Stimulated activated CD4-positive, alpha-beta T cell treated with anti-CD3 and anti-CD28 coated beads, TNF-alpha, amount 100 ng/mL, for 24 hours (primary cell): ENCODE measurements at places on chromosomes 4 and X.

- DNase-seq = no peak
Observed at GRCh38 chr4:183783991-183784553, 121.0 kb upstream of the STOX2 start.

DNA sequence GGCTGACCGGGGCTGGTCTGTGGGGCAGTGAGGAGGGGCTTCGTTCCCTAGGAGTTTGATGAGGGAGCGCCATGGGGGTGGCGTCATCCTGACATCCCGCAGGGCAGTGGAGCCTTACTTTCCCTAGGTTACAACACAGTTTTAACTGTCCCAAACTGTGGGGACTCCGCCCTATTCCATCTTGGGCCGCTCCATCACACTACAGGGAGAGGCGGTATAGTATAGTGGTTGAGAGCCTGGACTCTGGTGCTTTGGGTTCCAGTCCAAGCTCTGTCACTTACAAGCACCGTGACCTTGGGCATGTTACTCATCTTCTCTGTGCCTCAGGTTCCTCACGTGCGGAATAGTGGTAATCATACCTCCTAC, 44.2 kb downstream of the ZNF185 start:
- no peak for DNase-seq

DNA sequence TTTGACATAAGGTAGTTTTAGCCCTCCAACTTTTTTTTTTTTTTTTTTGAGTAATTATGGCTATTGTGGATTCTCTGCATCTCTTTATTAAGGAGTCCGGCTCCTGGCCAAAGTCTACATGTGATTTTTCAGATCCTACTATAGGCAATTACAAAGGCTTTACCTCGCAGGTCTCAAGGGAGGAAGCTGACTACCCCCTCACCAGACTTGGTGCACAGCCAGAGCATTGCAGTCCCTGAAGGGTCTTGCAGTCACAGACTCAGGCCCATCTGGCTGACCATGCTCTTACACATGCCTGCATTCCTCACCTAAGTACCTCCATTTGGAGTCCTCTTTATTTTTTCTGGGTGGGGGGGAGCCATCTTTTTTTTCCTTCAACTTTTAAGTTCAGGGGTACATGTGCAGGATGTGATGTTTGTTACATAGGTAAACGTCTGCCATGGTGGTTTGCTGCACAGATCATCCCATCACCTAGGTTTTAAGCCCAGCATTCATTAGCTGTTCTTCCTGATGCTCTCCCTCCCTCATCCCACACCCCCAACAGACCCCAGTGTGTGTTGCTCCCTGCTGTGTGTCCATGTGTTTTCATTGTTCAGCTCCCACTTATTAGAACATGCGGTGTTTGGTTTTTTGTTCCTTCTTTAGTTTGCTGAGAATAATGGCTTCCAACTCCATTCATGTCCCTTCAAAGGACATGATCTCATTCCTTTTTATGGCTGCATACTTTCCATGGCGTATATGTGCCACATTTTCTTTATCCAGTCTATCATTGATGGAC, 88.4 kb upstream of the STIM2 start:
- DNase-seq = no peak

DNA sequence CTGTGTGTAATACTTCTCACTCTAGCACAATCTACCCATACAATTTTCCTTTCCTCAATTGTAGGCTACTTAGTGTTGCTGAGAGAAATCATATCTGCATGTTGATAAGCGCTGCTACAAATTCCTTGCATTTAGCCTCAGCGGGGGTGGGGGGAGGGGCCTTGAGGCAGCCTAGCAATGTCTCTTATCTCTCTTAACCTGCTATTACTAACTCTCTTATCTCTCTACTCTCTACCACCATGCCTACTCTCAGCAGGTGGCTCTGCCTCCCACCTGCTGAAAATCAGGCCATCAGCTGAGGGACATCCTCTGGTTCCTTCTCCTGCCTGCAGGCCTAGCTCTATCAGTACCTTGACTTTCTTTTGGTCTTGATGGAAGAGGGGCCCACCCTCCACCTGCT, 98.9 kb downstream of the GPR82 start:
- DNase-seq = no peak

DNA sequence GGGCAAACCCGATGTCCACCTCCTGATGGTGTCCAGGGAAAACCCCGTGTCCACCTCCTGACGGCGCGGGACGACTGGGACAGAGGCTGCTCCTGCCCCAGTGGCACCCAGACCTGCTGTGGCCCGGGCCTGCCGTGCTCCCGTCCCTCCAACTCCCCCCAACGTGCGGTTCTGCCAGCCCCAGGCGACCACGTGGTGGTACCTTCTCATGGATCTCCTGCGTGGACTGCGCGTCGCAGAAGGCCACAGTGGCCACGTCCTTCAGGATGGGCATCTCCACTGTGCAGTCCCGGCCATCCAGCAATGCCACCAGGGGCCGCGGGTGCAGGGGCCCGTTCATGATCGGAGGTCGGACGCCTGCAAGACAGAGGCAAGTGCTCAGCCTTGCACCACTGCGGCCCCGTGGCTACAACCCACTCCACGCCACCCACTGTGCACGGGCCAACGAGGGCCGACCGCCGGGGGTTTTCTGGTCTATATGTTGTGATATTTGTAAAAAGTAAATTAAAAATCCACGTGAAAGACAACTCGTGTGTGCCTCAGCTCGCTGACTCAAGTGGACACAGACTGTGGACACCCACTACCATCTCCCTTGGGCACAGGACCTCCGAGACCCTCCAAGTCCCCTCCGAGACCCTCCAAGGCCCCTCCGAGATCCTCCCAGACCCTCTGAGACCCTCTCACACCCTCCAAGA, 10.8 kb downstream of the CTBP1 start:
- no peak for DNase-seq

GRCh38 chr4:23890369-23891063, 669 bp upstream of the PPARGC1A start:
- no peak for DNase-seq

- no peak for DNase-seq
Observed at GRCh38 chrX:148540114-148540513, 39.7 kb downstream of the AFF2 start.

GRCh38 chr4:89438102-89438831, 130.7 kb upstream of the GPRIN3 start:
- DNase-seq = peak; percentile 31

DNA sequence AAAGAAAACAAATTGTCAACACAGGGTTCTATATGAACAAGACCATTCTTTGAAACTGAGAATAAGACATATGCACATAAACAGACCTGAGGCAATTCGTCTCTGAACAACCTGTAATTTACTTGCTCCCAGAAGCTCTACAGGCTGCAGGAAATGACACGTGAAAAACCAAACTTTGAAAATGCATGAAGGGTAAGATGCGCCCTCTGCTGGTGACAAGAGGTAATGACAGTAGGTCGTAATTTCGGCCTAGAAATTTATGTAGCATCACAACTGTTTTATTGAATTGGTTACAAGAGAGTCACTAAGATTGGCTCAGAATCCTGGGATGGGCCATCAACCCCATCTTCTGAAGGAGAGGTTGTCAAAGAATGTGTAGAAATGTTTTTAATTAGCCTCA, 276.5 kb downstream of the PPP4R3C start:
- DNase-seq = peak; percentile 9

DNA sequence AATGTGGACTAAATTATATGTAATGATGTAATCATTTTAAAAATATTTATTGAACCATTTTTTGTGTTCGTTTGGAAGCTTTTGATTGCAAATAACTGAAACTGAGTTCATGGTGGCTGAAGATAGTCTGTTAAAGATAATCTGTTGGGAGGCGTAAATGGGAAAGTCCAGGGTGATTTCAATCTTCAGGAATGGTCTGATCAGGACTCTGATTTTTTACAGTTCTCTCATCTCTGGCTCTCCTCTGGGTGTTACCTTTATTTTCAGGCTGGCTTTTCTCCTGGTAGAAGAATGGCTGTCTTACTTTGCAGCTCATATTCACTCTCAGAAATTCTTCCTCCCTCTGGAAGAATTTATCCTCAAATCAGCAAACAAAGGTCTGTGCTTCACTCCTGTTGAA, 199.0 kb upstream of the LEF1 start:
- DNase-seq = no peak

- DNase-seq = no peak
Observed at GRCh38 chr4:78322032-78322431, 229.5 kb upstream of the ANXA3 start.

DNA sequence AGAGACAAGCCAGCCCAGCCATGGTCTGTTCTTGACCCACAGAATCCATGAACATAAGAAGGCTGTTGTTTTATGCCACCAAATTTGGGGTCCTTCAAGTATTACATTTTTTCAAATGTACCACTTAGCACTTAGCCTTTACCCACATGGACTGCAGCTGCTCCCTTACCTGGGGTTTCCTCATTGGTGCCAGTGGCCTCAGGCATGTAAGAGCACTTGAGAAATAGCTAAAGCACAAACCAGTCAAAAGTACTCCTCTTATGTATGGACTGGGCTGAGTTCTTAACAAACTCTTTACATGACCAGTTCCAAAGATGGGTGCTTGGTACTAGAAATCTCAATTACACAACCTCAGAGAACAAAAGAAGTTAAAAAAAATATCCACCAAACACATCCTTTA, 77.6 kb upstream of the MAP3K15 start:
- DNase-seq = no peak

- no peak for DNase-seq
Observed at GRCh38 chr4:38980903-38981676, 51.1 kb downstream of the TMEM156 start.

- no peak for DNase-seq
Observed at GRCh38 chr4:172951679-172952451, 216.7 kb upstream of the GALNT7 start.

DNA sequence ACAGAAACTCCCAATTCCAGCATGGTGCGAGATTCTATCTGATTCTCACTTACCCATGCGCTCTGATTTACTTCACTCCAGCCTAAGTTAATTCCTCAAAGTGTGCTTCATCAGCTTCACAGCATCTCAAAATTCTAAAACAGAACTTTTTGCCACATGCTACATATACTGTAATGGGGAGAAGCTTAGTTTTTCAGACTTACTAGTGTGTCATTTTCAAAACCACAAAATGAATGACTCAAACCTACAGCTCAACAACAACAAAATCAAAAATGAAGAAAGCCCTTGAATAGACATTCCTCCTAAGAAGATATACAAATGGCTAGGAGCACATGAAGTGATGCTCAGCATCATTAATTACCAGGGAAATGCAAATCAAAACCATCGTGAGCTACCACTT, 14.9 kb downstream of the IRF2 start:
- DNase-seq = no peak

GRCh38 chr4:8840006-8840793, 31.4 kb downstream of the HMX1 start:
- DNase-seq = no peak

DNA sequence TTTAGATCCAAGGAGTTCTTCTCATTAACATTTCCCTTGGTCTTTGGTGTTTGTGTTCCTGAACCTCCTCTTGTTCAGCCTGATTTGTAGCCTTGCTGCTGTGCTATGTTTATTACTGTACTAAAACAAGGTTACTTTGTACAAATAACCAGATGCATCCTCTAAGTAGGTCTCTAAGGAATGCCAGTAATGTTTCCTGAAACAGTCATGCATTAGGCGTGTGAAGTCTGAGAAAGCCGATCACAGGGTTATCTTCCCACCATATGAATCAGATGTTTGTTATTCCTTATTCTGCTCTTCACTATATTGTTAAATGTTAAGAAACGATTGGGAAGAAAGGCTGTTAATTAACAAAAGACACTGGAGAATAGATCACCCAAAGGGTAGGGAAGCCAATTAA, 66.9 kb downstream of the GALNTL6 start:
- DNase-seq = no peak

DNA sequence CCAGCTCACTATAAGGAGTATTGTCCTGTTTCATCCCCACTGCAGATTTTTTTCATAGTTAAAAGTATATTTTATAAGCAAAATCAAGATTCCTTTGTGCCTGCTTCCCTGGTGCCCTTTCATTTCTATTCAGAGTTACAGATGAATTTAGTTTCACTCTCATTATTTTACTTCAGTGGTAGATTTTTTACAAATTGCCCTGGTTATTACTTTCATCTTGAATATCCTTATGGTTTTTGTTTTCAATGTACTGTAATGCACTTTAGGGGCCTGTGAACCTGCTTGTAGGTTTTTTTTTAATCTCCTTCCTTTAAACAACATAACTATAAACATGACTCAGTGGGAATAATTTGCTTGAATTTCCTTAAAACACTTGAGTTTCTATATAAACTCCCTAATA, 126.8 kb downstream of the GPR143 start:
- DNase-seq = no peak

GRCh38 chrX:103254921-103255493, at the start of gene TCEAL8:
TSS of gene TCEAL8 (minus strand) at chrX:103255155. CDS start at chrX:103253979, 1,176 bp downstream.
- peak; percentile 24 for DNase-seq

DNA sequence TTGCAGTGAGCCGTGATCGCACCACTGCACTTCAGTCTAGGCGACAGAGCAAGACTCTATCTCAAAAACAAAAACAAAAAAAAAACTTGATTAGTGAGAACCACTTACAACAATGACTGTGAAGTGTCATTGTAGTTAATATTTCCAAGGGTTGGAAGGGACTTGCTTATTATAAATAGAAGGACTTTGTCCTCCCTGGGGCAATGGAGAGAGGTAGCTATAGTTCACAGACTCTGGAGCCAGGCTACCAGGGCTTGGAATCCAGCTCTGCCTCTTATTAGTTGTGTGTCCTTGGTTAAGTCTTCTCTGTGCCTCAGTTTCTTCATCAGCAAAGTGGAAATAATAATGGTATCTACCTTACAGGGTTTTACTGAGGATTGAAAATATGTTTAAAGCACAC, 51.6 kb downstream of the TMEM150C start:
- DNase-seq = no peak

DNA sequence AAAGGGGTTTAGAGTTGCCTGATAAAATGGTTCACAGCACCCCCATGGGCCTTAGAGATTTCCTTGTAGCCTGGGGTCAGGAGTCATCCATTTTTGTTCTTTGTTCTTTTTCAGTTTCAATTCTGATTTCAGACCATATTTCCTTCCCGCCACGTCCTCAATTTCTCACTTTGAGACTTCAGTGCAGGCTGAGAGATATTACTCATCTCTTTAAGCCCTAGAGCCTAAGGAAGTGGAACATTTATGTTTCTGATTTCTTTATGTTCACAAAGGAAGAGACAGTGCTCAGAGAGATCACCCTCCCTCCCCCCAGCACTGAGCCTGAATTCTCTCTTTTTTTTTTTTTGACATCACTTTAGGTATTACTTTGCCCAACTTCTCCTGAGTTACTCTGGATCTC, 56.3 kb downstream of the MSN start:
- DNase-seq = peak; percentile 2

GRCh38 chrX:40402831-40403533, 177.8 kb upstream of the ATP6AP2 start:
- DNase-seq = no peak

DNA sequence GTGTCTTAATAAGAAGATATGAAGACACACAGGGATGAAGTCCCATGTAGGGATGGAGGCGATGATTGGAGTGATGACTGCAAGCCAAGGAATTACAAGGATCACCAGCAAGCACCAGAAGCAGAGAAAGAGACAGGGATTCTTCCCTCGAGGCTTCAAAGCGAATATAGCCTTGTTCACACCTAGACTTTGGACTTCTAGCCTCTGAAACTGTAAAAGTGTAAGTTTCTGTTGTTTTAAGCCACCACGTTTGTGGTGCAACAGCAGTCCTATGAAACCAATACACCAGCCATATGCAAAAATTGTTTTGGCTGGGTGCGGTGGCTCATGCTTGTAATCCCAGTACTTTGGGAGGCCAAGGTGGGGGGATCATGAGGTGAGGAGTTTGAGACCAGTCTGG, 9.8 kb upstream of the PDS5A start:
- DNase-seq = no peak
